ENCODE measurements at places on chromosomes 7 and 10.
A peak's percentile ranks its signal among the peaks of the same experiment; 100 is the strongest.

- DNase-seq = no peak
Observed at GRCh38 chr7:2483494-2483893, 7.3 kb upstream of the GRIFIN start.

GRCh38 chr7:24760968-24761367 lies 3.7 kb upstream of the GSDME start:
- DNase-seq = no peak

DNA sequence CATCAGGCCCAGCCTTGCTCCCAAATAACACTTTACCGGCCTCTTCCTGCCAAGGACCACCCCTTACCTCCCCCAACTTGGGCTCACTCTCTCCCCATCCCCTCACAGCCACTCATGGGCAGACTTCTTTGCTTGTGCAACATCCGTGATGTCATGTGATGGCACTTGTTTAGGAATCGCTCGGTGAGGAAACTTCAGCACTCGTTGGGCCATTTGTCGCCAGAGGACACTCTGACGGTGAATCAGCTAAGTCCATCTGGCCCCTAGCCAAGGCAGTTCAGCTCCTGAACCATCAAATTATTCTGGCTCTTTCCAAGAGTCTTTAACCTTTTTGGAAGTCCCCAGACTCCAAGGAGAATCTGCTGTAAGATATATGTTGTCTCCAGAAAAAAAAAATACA lies 19.2 kb downstream of the BTBD16 start:
- DNase-seq = no peak

- no peak for DNase-seq
Observed at GRCh38 chr7:4642468-4643203, 39.5 kb upstream of the FOXK1 start.

DNA sequence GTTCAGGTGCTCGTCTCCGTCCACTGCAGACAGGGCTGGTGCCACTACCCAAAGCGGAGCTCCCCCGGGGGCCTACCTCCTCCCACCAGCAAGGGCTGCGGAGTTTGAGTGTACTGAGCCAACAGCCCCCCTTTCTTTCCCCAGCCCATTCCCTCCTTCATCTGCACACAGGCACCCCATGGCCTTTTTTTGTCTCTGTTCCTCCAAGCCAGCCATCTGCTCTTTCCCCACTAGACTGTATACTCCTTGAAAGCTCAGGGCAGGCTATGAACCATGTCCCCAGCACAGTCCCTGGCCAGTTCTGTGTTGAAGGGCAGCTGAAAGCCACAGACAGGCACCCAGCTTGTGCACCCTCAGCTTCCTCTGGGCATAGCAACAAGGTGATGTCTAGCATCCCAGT lies 99.4 kb downstream of the ZMIZ1 start:
- no peak for DNase-seq

DNA sequence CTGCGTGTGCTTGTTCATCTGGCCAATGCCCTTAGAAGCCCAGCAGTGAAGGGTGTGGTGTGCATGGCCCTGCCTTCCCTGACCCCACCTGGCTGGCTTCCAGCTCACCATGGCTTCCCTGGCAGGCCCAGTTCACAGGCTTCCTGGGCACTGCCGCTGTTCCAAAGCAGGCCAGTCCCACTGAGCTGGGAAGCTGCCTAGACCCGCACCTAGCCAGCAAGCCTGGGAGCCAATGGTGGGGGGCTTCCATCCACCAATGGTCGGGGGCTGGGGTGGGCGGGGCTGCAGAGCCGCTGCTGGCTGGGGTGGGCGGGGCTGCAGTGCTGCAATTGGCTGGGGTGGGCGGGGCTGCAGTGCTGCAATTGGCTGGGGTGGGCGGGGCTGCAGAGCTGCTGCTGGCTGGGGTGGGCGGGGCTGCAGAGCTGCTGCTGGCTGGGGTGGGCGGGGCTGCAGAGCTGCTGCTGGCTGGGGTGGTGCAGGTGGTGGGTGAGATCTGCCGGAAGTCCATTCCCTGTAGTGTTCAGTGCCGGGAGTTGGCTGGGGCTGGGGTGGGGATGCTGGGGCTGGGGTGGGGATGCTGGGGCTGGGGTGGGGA lies 12.4 kb downstream of the CALY start:
- DNase-seq = no peak

- no peak for DNase-seq
Observed at GRCh38 chr7:100825215-100825671, 2.1 kb downstream of the EPHB4 start.

- no peak for DNase-seq
Observed at GRCh38 chr7:138458576-138459412, 1.3 kb upstream of the TRIM24 start.

- no peak for DNase-seq
Observed at GRCh38 chr10:114603948-114604347, 54.1 kb downstream of the ABLIM1 start.

DNA sequence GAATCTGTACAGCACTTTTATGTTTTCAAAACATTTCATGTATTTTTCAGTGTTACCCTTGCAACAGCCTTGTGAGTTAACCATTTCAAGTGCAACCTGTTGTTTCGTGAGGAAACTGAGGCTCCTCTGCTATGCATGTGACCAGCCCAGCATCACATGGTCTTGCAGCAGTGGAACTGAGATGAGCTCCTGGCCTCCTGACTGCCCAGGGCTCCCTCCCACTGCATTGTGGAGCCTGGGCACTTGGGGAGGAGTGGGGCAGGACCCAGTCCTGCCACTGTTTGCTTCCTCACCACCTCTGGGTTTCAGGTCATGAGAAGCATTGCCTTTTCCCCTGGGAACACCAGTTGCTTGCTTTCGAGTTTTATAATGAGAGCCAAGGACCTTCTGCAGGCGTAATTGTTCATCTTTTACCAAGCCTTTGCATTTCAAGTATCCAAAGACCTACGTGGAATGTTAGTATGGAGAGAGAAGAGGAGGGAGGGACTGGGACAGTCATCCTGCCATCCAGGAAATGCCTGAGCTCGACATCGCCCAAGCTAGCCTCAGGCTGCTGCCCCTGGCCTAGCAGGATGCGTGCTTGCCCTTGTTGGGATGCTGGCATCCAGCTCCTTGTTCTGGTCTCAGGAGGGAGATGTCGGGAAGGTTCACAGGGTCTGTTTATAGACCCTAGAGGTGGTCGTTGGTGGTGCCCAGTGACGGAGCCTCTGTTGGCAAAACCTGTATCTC lies 32.3 kb upstream of the BHLHA15 start:
- no peak for DNase-seq

DNA sequence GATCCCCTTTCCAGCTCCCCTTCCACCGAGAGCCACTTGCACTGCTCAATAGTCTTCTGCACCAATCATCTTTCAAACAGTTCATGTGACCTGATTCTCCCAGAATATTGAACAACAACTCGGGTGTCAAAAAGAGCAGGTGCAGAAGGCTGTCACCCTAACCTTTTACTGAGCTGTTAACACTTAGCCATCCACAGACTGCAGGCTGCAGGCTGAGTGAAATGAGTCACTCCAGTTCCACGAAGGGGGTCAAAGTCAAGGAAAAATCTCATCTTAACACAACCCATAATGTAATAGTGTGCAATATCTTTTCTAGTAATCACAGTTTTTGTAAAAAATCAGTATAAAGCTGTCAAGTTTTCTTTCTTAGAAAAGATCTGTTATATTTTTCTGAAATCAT lies 63.1 kb downstream of the MTPAP start:
- DNase-seq = no peak

DNA sequence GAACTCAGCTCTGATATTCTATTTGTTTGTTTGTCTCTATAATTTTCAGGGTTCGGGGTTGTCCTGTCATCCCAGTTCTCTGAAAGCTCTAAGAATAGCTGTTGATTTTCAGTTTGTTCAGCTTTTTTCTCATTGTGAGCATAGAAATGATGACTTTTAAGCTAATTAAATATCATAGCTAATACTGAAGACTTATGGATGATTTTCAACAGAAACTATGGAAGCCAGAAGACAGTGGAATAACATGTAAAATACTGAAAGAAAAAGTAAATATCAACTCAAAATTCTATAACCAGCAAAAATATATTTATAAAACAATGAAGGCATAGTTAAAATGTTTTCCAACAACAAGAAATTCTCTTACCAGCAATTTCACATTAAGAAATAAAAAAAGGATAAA lies 96.4 kb upstream of the ETV1 start:
- no peak for DNase-seq

DNA sequence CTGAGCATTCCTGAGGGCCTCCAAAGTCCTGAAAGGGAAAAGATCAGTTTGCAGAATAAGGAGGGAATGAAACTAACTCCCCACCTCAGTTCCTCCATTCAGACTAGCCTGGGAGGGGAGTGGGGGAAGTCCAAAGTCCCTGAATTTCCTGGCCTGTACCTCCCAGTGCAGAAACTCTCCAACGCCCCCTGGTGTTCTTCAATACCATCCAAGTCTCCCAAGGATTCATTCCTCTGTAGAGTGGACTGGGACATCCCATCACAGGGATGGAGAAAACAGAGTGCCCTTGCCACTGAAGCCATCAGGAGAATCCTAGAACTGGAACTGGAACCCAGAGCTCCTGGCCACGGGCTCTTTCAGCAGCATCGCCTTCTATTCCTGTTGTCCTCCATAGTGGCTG lies 1.6 kb upstream of the COL13A1 start:
- no peak for DNase-seq

DNA sequence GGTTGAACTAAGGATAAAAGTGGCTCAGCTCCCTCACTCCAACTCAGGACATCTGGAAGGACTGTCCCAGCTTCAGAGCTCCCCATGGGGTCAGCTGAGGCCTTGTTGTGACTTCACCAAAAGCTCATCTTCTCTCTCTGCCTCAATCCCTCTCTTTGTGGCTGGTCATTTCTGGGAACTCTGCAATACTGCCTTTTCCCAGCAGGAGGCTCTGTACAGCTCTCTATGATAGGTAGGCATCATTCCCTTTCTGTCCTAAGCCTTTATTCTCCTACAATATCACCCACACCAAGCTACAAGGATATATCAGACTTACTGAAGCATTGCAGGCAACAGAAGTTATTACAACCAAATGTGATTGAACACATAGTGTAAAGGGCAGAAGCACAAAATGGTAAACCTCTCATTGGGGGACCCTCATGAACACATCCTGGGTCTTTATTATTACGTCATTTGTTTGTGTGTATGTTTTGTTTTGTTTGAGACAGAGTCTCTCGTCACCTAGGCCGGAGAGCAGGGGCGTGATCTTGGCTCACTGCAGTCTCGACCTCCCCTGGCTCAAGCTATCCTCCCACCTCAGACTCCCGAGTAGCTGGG lies 36.7 kb upstream of the PRPS1L1 start:
- no peak for DNase-seq

GRCh38 chr7:81327468-81328266 lies 408.8 kb upstream of the SEMA3C start:
- DNase-seq = no peak

DNA sequence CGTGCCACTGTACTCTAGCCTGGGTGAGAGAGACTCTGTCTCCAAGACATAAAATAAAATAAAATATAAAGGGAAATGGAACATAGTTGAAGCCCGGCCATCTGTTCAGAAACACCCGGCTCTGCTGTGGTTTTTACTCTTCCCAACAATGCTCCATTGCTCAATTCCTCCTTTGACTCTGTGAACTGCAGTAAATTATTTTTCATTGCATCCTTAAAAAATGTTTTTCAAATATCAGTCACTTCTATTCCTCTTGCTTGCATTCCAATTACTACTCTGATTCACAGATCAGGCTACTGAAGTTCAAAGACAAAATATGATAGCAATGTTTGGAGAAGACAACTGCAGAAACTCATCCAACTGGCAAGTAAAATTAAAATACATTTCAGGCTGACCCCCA lies 983.0 kb downstream of the SORCS1 start:
- no peak for DNase-seq

- no peak for DNase-seq
Observed at GRCh38 chr7:70698219-70698832, 433.6 kb upstream of the GALNT17 start.

- DNase-seq = peak; percentile 66
Observed at GRCh38 chr7:111138193-111138569, 47.3 kb downstream of the LRRN3 start.

GRCh38 chr7:51126324-51126723 lies 190.3 kb downstream of the COBL start:
- DNase-seq = peak; percentile 19

DNA sequence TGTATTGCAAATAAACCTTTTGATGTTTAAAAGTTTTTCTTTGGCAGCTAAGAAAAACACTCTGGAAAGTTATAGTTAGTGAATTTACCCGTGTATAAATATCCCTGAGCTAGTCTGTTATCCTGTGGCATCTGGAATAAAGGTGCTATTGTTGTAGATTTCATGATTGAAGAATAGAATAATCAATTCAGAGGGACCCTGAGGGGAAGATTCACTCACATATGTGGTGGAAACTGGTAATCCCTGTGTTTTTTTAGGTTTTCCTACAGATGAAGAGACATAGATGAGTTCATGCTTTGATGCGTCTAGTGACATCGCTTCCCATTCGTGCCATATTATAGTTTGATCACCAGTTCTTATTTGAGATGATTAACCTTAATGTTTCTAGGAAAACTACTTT lies 164.6 kb downstream of the TWIST1 start:
- DNase-seq = no peak

DNA sequence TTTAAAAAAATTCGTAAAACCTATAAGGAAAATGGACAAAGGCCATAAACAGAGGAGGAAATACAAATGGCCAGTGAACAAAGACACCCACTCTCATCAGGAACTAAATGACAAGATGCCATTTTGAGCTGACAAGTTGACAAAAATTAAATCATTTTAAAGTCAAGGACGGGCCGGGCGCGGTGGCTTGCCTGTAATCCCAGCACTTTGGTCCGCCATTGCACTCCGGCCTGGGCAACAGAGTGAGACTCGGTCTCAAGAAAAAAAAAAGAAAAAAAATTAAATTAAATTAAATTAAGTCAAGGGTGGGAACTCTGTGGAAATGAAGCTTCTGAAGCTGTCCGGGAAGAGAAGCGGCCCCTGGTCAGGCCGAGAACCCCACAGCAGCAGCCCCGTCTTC lies 1.2 kb upstream of the NOM1 start:
- no peak for DNase-seq

GRCh38 chr10:51862149-51862548 lies 162.8 kb upstream of the CSTF2T start:
- no peak for DNase-seq

DNA sequence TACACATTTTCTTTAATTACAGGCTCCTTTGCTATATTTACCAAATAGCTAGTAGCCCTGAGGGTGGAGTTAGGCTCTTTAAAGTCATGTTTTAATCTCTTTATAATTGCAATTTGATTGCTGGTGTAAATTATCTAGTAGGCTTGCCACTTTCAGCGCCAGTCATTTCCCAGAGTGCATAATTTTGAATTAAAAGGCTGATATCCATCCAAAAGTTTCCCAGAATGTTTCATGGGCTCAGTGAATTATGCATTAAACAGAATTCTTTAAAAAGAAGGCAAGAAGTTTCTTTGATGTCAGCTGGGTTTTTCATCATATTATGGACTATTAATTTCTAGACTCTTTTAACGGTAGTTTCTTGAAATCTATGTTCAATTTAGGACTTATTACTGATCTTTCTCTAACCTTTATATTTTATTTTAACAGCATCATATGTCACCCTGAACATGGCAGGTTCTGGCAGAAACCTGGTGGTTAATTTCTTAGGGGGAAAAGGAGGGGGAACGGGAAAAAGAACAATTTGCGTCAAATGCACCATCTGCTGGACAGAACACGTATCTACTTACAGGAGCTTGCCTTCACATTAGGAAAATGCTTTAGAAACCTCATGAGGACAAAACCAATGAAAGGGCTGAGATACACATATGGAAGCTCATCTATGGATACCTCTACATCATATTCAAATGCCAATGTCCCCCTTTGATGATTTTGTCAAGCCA lies 171.1 kb downstream of the GRM3 start:
- no peak for DNase-seq

- no peak for DNase-seq
Observed at GRCh38 chr7:106193661-106194060, 81.5 kb upstream of the SYPL1 start.

Measured in activated CD8-positive, alpha-beta memory T cell treated with anti-CD3 and anti-CD28 coated beads for 24 hours (primary cell).